ENCODE measurements at places on chromosomes 7 and 10.

GRCh38 chr7:151982806-151983205 is 26.6 kb downstream of the GALNTL5 start:
- no peak for DNase-seq

DNA sequence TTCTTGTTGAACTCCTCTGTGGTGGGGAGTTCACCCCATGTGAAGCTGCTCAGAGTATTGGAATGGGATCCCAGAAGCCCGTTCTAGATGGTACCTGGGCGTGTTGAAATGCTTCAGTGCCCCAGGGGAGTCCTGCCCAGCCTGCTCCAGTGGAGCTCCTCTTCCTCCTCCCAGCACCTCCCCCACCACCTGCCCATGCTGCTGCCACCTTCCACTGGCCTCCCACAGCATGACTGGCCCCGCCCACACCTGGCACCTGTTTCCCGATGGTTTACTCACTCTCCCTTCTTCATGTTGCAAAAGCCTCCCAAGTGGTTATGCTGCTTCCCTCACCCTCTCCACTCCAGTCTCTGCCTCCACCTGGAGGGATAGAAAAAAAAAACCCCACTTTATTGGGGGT is 32.2 kb upstream of the PCBD1 start:
- no peak for DNase-seq

- DNase-seq: no peak
Measured at GRCh38 chr10:49269523-49269922, 29.4 kb upstream of the C10orf71 start.

DNA sequence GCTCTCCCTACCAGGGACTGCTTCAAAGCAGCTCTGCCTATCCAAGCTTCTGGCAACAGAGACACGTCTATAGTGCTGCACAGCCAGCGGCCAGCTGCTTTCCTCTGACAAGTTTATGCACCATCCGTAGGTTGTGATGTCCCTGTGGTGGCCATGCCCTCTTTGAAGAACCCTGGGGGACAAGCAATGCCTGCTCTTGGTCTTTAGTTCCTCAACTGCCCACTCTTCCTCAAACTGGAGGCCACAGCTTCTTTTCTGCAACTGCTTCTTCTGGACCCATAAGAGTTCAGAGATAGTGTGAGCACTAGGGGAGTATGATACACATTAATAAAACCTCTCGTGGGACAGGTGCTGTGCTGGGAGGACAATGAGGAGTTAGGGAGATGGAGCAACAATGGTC is 164.9 kb downstream of the ELMO1 start:
- DNase-seq: no peak

DNA sequence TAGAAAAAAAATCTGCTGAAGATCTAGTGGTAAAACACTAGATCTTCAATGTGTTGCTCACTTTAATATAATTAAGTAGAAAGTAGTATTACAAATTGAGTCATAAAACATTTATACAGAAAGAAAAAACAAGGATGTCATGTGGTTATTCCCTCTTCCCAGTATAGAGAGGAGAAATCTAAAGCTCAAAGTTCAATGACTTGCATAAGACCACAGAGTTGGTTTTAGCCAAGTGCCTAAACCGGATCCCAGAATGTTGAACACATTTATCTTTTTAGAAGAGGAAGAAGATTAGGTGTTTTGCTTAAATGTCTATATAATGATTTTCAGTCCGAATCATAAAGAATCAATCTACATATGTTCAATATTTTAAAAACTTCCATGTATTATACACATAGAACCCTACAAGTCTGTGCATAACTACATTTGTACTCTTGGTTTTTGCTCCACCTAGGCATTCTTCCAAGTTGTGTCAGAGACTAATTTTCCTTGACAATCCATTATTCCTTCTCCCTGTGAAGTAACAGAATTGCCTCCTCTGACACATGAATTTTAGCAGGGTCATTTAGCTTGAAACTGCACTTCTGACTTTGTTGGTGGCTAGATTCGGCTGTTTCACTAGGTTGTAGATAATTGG is 389.2 kb downstream of the MAGI2 start:
- DNase-seq: no peak

DNA sequence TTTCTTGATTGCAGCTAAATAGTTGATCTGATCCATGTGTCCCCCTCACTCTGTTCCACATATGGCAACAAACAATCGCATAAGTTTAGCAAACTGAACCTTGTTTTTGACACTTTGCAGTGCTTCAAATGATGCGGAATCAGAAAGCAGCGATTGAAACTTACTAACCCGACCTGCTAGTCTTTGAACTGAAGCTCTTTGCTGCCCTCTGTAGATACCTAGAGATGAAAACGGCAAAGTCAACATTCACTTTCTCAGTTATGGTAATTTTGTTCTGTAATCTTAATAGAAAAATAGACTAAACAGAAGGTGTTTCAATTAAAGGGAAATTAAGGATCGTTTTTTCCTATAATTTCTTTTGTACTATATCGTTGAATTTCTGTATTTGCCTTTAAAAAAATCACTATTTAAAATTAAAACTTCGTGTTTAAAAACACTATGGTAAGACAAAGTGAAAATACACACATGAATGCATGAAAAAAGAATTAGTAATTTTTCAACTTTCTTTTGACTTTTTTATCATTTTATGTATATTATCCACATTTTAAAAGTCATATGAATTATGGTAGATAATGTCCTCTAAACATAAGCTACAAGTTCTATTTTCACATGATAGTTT is 276.5 kb downstream of the MAGI2 start:
- DNase-seq: no peak

DNA sequence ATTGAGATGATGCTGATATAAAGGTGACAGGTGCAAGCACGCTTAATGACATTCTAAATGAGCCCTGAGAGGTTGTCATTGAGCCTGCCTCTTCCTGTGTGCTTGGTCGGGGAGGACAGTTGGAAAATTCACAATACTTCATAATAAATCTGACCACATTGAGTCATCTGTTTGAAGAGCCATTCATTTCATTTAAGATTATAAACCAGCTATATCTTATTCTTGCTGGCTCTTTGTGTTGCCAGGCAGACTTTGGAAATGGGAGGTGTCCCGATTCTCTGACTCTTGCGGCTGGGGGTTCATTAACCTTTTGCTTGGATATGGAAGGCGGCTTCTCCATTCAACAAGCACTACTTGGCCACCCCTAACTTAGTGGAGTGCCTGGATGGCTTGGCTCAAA is 198.2 kb downstream of the FANK1 start:
- DNase-seq: no peak

DNA sequence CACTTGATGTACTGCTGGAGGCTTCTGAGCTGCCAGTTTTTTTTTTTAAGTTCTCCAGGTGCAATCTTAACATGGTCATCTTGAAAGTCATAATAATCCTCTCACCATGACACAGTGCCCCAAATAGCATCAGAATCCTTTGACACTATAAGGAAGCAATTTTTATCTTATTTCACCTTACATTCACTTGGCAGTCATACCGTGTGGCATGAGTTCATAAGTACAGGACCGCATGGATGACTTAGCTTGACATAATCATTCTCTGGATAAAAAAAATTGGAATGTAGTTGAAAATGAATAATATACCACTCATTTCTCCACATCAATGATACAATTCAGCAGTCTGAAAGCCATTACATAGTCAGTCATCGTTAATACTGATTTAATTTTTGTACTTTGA is 25.6 kb upstream of the TMEM196 start:
- DNase-seq: no peak

GRCh38 chr7:71633551-71634008 is 501.6 kb downstream of the GALNT17 start:
- DNase-seq: no peak

DNA sequence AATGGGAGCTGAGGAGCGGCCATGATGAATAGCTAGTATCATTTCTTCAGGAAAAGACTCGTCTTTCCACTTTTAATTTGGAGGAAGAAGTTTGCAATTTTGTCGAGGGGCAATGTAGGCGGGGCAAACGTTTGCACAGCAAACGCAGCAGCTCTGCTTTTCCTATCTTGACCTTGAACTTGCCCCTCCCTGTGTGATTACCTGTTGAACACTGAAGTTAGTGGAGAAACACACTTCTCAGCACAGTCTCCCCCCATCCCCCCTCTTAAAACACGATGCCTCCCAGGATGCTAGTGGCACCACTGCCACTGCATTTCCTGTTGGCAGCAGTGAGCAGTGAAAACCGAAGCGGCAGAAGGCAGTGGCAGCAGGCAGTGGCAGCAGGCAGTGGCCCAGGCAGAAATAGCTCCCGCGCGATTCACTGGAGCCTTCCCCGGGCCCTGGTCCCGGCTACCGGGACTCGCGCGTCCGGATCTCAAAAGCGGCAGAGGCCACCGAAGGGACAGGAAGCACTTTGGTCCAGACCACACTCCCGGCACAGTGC is at the start of gene EPDR1:
Gene EPDR1 (plus strand): TSS at position 336 of the 544 bp plus-strand sequence. CDS start 300 bp downstream, outside the sequence.
- no peak for DNase-seq

- DNase-seq: no peak
Measured at GRCh38 chr7:155962191-155962967, 150.1 kb upstream of the SHH start.

- no peak for DNase-seq
Measured at GRCh38 chr10:79378647-79379511, 31.6 kb downstream of the PPIF start.

- no peak for DNase-seq
Measured at GRCh38 chr7:66556549-66557213, 72.0 kb upstream of the KCTD7 start.

- no peak for DNase-seq
Measured at GRCh38 chr10:80253266-80253962, 36.0 kb downstream of the MAT1A start.

GRCh38 chr7:101169110-101169837 is 3.9 kb upstream of the VGF start:
- DNase-seq: no peak

GRCh38 chr10:132200344-132201110 is 13.8 kb downstream of the DPYSL4 start:
- no peak for DNase-seq

DNA sequence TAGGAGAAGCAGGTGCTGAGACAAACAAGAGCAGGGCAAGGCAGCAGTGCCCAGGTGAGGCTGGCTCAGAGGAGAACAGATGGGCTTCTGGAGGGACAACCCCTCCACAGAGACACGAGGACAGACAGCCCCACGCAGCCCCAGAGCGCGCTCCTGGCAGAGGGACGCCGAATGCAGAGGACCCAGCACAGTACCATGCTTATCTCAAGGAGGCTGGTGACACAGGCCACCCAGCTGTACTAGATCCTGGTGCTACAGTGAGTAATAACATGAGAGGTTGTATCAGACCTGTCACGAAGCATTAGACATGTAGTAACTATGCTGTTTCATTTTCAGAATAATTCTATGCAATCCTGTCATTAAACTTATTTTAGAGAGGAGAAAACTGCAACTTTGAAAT is 60.4 kb upstream of the NCAPG2 start:
- DNase-seq: no peak

Data from cortex of kidney (tissue), 1 donor.